ENCODE measurements at places on chromosomes 3 and 15.
A peak's percentile ranks its signal among the peaks of the same experiment; 100 is the strongest.

DNA sequence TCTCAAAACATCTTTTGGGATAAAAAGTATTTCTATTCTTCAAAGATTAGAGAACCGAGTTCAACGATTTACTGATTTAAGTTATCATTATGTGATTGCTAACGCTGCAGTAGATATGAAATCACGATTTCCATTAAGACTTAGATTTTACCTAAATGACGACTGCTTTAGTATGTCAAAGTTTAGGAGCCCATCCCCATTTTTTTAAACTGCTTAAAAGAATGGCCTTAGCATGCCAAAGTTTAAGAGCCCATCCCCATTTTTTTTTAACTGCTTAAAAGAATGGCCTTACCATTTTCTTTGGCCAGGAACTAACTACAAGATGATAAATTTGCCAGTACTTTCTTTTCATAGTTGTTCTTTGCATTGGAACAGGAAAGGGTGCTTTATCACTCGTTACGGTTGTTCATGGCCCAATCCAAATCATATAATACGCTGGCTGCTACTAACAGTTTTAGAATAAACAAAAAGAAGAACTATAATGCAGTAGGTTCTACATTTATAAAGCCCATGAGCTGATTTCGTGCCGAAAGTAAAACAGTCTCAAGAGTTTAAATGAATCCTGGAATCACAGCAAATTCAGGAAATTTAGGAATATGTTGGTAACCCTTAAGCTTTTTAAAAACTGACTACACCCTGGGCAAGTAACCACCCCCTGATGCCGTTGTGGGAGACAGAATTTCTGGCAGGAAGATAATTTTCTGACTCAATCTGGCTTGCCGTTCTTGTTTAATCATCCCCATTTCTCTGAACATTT, 869 bp upstream of the TSC22D2 start:
- DNase-seq = peak; percentile 36

DNA sequence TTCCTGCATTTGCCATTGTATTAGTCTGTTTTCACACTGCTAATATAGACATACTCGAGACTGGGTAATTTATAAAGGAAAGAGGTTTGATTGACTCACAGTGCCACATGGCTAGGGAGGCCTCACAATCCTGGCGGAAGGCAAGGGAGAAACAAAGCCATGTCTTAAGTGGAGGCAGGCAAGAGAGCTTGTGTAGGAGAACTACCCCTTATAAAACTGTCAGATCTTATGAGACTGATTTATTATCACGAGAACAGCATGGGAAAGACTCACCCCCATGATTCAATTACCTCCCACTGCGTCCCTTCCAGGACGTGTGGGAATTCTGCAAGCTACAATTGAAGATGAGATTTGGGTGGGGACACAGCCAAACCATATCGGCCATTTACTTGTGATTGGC, 27.8 kb downstream of the YEATS2 start:
- no peak for DNase-seq

GRCh38 chr3:192183109-192183508, 544.2 kb downstream of the FGF12 start:
- peak; percentile 63 for DNase-seq

GRCh38 chr3:134068429-134068828, 38.7 kb upstream of the SLCO2A1 start:
- no peak for DNase-seq

DNA sequence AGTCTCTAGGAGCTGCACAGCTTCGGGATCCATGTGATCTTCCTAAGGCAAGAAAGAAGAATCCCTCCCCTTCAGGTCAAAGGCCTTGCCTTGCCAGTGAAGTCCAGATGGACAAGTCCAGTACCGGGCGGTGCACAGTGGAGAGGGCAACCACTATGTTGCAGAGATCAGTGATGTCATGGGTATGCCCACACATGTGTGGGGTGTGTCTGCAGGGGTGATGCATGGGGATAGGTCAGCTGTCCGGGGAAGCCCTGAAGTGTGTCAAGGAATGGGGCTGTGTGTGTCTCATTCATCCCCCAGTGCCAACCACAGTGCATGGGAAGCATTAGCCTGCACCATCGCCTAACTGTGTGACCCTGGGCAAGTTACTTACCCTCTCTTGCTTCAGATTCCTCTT, 66.5 kb downstream of the TLE3 start:
- no peak for DNase-seq

- DNase-seq = peak; percentile 93
These were observed 535.1 kb downstream of the NLGN1 start for GRCh38 chr3:173932624-173933023.

DNA sequence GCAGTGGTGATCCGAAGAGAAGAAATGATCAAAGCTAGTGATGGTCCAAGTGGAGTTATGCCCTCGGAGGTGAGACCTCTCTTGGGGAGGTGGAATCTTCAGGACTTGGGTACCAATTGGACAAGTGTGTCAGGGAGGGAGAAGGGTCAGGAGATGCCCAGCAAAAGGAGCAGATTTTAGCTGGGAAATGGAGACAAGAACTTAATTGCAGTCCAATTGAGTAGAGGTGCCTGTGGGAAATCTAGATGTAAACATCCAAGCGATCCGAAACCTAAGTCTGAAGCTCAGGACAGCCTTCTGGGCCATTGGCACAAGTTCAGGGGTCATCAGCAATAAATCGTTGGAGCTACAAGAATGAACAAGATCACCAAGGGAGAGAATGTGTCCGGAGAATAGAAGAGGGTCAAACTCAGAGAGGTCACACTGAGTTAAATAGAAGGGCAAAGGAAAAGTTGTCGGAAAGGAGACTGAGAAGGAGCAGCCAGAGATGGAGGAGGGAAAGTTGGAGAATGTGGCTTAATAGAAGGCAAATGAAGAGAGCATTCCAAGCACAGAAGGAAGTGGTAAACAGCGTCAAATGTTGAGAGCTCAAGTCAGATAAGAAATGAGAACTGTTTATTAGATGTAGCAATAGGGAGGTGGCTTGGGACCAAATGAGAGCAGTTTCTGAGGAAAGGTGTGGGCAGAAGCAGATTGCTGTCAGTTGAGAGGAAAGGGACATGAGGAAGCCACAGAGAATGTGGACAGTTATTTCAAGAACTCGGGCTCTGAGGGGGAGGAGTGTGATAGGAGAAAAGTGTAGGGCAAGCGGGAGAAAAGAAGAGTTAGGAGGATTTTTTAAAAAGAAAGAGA, 64.2 kb upstream of the FNDC3B start:
- DNase-seq = no peak

Measured in NCI-H69 (cell line).